OCI-LY7 (cell line): ENCODE measurements at places on chromosomes 6 and 20.

GRCh38 chr6:106128981-106129781 is 43.0 kb downstream of the PRDM1 start:
- DNase-seq = peak; percentile 34

DNA sequence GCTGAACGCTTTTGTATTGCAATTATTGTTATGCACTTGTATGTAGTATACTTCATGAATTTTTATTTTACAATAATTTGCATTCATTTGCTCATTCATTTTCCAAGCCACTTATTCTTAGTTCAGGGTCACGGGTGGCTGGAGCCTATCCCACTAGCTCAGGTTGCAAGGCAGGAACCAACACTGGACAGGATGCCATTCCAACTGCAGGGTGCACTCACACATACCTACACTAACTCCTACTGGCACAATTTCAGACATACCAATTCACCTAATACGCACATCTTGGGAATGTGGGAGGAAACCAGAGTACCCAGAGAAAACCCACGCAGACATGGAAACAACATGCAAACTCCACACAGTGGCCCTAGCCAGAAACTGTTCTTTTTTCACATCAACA is 61.8 kb downstream of the LMBRD1 start:
- DNase-seq = no peak

DNA sequence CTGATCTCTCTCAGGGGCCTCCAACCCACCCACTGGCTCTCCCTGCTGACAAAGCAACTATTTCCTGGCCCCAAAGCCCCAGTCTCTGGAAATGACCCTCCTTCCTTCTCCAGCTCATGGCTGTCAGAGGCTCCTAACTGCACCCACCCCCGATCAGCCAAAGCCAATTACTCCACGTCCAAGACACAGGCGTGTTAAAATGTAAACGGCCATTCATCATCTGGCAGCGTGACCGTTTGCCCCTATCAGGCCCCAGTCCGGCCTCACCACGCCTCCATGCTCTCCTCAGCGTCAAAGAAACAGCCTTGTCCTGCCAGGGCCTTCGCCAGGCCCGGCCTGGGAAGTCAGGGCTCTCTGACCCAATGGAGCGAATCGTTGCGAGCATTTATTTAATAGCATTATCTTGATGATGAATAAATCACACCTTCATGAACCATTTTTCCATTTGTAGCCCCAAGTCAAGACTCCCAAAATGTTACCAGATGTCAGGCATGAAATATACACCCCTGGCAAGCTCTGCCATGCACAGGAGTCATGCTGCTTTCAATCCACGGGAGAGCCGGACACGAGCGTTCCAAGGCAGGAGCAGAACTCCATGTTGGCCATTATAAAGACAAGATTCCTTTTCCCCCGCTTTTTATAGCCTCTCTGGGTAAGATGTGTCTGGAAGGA is 17.7 kb downstream of the RIPOR3 start:
- DNase-seq = no peak

- DNase-seq = no peak
Measured at GRCh38 chr6:53944091-53944490, 149.3 kb downstream of the LRRC1 start.

GRCh38 chr20:52209154-52209571 is 17.6 kb upstream of the ZFP64 start:
- no peak for DNase-seq

DNA sequence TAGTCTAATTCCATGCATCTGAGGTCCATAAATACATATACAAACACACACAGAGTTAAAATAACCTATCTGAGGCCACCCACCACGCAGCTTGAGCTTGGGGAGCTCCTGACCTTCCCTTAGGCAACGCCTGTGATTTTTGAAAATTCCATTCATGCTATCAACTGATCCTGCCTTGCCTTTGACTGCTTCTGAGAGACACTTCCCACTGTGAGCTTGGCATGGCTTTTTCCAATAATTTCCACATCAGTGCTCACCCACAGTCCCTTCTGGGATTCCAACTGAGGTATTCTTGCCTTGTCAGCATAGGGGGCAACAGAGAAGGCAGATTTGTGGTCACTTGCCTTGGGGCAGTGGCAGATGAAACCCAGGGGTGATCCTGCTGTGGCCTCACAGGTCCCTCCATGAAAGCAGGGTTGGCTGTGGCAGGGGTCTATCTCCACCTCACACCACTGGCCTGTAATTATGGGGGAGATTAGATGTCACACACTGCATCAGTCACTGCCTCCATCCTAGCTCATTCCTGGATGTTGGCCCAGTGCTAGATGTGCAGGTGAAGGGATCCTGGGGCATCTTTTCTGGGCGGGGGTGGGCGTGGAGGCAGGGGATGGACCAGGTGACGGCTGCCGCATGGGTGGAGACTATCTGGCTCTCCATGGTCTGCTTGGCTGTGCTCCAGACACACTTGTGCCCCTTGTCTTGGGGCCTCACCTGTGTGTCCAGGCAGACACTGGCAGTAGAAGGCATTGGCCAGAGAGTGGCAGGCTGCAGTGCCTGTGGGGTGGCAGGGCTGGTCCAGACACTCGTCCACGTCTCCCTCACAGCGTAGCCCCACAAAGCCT is 11.2 kb upstream of the GPSM3 start:
- DNase-seq = no peak

DNA sequence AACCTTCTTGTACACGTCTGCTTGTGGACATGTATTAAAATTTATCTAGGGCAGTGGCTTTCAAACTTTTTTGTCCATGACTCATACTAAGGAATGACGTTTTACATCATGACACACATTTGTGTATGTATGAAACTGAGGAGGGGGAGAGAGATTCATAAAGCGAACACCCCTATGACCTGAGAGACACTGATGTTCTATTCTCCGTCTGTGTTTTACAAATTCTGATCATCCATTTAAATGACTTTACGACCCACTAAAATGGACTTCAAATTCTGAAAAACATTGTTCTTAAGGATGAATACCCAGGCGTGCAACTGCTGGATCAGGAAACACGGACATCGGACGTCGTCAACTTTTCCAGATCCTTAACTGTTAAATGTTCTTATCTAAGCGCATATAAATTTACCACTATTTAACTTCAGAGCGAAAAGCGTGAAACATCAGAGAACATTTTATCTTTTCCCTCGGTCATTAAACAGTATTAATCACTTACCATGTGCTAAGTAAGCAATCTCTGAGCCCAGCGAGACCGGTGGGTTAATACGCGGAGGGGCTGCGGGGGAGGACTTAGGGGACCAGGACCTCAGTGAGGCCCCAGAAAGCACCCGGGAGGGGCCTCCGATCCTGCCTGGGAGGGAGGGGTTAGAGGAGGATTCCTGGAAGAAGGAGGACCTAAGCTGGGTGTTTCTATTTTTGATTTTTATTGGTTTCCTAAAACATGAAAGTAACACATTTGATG is 1.2 kb downstream of the PLAGL1 start:
- no peak for DNase-seq

DNA sequence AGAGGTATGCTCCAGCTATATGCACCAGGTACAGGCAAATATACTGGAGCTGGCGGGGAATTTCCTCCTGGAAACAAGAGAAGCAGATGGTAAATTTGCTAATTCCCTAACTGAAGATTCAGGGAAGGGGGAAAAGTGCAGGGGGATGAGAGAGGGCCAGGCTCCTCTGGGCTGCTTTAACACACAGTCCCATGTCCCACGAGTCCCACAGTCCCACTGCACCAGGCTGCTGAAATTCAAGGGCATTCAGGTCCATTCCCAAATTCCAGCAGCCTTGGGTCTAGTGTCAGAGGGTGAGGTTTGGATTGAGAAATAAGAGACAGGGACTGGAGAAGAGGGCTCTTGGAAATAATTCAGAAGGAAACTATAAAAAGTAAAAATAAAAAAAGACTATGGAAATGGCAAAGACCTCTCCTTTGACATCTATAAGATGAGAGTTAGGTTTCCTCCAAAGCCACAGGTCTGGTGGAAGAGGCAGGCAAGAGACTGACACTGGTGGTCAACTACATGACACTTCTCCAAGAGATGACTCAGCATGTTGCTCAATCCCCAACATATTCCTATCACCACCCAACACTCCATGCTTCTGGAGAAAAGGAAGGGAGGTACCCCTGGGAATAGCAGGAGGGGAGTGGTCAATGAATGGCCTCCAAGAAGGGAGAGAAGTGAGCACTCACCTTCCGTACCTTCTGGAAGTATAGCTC is 69.2 kb downstream of the TRAM2 start:
- no peak for DNase-seq

- DNase-seq = peak; percentile 34
Measured at GRCh38 chr20:58889798-58890517, 37.4 kb downstream of the GNAS start.

GRCh38 chr6:30748851-30749540 is 4.6 kb upstream of the IER3 start:
- no peak for DNase-seq

- no peak for DNase-seq
Measured at GRCh38 chr6:168413018-168413720, 27.8 kb upstream of the SMOC2 start.

GRCh38 chr6:101806241-101806640 is 412.7 kb downstream of the GRIK2 start:
- DNase-seq = no peak

GRCh38 chr20:43528258-43528875 is 20.9 kb downstream of the L3MBTL1 start:
- no peak for DNase-seq

DNA sequence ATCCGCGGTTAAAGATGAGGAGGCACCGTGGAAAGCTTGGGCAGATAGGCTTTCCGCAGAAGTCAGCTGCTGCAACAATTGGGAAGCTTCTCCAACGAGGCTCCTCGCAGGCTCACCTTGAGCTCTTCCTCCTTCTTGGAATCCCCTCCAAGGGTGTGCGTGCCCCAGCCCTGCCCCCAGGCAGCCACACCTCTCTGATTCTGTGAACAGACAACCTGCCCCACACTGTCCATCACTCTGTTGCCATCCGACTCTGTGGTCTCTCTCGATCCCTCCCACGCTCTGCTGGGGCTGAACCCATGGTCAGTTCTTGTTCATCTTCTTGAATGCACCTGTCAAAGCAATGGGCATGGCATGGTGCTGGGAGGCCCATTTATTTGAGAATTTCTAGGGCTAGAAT is 31.5 kb downstream of the PACSIN1 start:
- no peak for DNase-seq

DNA sequence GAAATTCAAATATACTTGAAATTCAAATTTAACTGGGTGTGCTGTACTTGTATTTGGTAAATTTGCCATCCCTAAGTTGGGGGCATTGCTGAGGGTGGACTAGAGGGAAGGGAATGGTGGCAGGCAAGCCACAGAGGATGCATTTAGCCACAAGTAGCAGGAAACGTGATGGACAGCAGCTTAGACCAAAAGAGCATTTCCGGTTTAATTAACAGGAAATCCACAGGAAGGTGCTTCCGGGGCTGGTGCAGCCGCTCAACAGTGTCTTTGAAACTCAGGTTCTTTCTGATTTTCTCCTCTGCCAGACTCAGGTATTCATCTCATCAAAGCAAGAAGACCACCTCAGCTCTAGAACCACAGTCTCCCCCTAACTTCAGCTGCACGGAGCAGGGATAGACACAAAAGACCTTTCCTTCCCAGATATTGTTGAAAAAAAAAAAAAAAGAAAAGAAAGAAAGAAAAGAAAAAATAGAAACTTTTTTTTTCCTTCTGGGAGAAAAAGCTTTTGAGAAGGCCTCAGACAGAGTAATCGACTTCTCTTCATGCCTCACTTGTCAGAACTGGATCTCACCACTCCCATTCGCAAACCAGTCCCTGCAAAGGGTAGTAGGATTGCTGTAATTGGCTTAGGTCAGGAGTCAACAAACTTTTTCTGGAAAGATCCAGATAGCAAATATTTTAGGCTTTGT is 8.0 kb upstream of the BCAS1 start:
- peak; percentile 82 for DNase-seq

GRCh38 chr6:98832284-98833056 is 1.9 kb upstream of the POU3F2 start:
- DNase-seq = no peak

DNA sequence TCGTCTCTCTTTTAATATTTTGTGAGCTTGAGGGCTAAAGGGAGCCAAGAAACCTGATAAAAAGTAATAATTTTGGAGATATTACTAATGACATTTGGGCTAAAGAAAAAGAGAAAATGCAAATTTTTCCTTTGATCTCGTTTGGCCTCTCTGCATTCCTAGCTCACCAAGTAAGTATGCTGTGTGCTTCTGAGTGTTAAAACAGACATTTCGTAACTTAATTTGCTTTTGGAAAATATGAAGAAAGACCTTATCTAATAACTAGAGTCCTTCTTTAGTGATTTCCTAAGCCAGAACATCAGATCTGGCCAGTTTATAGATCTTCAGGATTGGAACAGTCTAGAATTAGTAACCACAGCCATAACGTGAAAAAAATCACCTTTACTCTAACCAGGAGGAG is 872.9 kb upstream of the SLC35B3 start:
- no peak for DNase-seq

GRCh38 chr6:14746139-14746837 is 499.6 kb upstream of the JARID2 start:
- no peak for DNase-seq

DNA sequence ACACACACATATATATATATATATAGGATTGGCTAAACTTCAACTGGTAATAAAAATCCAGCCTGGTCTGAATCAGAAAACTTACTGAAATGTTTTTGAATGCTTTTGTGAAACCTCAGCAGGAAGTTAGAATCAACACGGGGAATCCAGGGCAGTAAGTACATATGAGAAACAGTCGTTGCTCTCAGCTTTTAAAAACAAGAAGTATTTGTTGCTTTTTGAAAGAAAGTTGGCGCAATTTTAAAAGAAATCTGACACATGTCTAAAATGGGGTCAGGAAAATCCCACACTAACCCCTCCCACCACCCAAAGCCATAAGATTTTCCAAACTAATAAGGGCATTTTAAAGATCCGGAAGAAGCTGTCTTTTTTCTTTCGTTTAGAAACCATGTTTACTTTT is 11.5 kb upstream of the CCDC170 start:
- peak; percentile 11 for DNase-seq

- no peak for DNase-seq
Measured at GRCh38 chr6:160167604-160168399, 46.2 kb downstream of the SLC22A1 start.

DNA sequence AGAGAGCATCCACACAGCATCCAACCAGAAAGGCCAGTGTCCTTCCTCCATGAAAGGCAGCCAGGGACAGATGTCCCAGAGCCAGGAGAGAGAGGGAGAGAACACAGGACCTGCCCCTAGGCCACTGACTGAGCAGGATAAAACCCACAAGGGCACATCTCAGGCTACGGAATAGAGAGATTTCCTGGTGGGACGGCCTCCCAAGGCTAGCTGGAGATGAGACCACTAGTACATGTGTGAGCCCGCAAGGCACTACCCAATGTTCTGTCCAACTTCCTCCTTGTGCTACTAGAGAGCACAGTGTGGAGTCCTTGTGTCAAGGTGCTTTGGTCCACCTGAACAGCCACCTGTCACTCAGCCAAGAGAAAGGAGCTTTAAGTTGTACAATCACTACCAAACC is 44.2 kb downstream of the PLCG1 start:
- DNase-seq = no peak

GRCh38 chr6:149962461-149963211 is 1.1 kb upstream of the ULBP1 start:
- DNase-seq = no peak

- no peak for DNase-seq
Measured at GRCh38 chr6:167345960-167346359, 21.1 kb downstream of the TTLL2 start.
